ENCODE measurements at places on chromosomes 1 and 21. TPM values are rescaled to one million over a fixed set of nuclear protein-coding genes. Genes with fewer than 3 reads are reported as not detected.
A peak's percentile ranks its signal among the peaks of the same experiment; 100 is the strongest.

DNA sequence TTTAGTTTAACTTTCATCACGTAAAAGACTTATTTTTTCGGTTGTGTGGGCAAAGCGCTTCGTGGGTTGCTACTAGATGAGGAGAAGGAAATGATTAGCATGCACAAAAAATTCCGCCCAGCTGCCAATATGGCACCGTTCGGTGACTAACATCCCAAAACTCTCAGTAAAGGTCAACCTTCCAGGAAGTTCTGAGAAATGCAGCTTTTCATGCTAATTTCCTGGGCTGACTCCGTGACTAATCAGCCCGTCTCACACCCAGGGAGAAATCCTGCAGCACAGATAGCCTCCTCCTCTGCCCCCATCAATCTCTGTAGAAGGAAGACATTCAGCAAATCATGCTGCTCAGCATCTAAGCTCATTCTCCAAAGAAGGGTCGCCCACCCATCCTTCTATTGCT lies 34.1 kb downstream of the TMCO4 start:
- DNase-seq: no peak

- no peak for DNase-seq
Observed at GRCh38 chr1:232445361-232446106, 184.4 kb downstream of the SIPA1L2 start.

LUZP1 gene
- 33.0 TPM for total RNA-seq

GRCh38 chr1:178530037-178530402 lies 17.1 kb downstream of the TEX35 start:
- no peak for DNase-seq

DNA sequence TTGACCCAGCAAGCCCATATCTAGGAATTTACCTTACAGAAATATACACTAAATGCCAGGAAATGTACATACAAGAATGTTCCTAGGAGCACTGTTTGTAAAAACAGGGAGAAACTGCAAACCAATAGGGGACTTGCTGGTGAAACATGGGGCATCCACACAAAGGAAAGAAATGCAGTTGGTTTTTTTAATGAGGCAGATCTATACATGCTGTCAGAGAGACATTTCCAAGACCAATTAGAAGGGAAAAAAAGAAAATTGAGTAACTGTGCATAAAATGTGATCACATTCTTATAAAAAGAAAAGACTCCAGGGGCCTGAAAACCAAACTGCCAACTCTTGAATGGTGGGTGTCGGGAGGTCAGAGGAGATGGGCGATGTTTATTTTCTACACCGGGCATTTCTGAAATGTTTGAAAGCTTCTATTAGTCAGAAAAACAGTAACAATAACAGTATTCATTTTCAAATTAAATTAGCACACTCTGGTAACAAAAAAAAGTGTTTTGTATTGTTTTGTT lies 56.6 kb downstream of the MATN1 start:
- no peak for DNase-seq

GRCh38 chr1:14964711-14965055 lies 188.9 kb upstream of the TMEM51 start:
- no peak for DNase-seq

KCNN3 gene
- total RNA-seq: 0.45 TPM

- DNase-seq: no peak
Observed at GRCh38 chr1:95553595-95553994, 319.6 kb downstream of the RWDD3 start.

GRCh38 chr1:163168053-163168452 lies 34.7 kb downstream of the RGS5 start:
- no peak for DNase-seq

- DNase-seq: no peak
Observed at GRCh38 chr21:32413697-32414578, 1.4 kb downstream of the EVA1C start.

GRCh38 chr21:31558189-31558961 lies 101.1 kb upstream of the SOD1 start:
- peak; percentile 78 for DNase-seq

GRCh38 chr1:27144920-27145661 lies 9.8 kb downstream of the SLC9A1 start:
- no peak for DNase-seq

CHIA gene
- 1.9 TPM for total RNA-seq

DNA sequence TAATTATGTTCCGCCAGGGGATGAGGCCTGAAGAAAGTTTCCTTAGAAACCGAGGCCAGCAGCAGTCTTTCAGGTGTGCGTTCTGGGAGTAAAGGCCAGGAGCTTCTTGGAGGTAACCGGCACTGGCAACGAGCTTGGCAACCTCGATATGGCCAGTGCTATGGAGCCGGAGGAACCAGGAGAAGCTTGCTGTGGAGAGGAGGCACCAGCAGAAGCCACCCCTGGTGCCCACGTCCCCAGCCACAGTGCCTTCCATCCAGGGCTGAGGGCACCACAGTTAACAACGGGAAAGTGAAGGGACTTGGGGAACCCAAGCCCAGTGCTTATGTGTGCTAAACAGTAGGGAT lies 41.5 kb upstream of the LIN9 start:
- DNase-seq: no peak

DNA sequence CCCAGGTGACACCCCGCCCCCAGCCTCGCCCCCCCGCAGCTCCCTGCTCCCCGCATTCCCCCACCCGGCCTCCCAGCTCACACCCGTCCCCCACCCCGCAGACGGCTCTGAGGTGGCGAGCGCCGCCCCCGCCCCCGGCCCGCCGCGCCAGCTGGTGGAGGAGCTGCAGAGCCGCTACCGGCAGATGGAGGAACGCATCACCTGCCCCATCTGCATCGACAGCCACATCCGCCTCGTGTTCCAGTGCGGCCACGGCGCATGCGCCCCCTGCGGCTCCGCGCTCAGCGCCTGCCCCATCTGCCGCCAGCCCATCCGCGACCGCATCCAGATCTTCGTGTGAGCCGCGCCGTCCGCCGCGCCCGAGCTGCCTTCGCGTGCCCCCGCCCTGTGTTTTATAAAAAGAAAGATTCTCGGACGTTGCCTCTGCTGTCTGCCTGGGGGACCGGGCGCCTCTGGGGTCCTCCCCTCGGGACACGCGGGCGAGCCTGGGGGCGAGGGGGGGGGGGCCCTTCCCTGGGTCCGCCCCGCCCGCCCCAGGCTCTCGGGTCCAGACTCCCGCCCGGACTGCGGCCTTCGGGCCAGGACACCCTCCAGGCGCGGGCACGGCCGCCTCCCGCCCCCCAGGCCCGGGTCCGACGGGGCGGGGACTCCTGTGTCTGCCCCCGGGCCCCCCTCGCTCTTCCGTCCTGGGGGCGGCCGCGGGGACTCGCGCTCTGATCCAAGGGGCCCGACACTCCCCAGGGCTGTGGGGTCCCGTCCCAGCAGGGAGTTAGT lies 1.6 kb upstream of the MMP23B start:
- peak; percentile 73 for DNase-seq

C4BPB gene
- total RNA-seq: 0.36 TPM

CYB561D1 gene
- total RNA-seq: 14.3 TPM

GPR25 gene
- total RNA-seq: not detected

TTC24 gene
- not detected for total RNA-seq

CFAP74 gene
- 1.5 TPM for total RNA-seq

DNA sequence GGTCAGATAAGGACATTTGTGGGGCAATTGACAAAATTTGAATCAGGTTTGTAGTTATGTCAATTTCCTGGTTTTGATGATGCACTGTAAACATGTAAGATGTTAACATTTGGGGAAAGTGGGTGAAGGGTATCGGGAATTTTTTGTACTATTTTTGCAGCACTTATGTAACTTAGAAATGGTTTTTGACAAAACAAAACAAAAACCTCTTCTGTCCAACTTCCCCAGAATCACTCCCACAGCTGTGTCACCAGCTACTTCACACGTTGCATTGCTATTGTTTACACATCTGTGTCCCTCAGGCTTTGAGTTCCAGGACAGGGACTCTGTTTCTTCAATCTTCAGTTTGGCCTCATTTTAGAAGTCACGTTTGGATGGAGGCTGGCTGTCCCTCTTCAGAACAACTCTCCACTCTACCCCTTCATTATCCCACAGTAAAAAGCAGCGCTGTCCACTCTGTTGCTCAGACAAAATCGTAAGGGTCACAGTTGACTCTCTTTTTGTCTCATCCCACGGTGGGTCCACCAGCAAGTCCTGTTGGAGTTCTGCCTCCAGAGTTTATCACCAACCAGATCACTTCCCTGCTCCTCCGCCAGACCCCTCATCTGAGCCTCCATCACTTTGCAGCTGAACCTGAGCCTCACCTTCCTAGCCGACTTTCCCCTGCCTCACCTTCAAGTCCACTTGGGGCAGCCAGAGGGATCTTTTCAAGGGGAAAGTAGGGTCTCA lies 63.2 kb downstream of the NENF start:
- DNase-seq: no peak

DNA sequence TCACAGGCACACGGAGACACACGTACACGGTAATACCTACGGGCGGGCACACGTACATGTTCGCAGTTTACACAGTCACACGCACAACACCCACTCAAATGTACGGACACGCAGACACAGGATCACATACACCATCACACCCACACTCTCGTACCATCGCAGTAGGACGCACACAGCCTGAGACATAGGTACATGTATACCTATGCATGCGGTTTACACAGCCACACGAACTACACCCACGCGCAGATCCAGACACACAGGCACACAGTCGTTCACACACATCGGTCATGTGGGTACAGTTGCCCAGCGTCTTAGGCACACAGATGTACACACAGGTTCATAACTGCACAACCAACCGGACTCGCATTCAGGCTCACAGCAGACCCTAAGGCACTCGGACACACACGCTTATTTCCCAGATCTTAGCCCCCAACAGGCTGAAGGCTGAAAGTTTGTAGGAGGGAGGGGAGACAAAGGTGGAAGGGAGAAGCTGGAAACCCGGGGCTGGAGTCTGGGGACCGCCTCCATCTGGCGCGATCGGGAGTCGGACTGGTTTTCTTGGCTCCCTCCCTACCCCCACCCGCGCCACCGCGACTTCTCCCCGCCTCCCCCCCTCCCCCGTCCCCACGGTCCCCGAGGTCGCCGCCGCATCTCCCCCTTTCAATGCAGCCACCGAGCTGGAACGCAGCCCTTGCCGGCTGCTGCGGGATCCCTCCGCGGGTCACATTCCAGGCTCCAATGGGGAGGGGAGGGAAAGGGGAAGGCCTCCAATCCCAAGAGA lies 51.9 kb upstream of the SYNC start:
- no peak for DNase-seq

DNA sequence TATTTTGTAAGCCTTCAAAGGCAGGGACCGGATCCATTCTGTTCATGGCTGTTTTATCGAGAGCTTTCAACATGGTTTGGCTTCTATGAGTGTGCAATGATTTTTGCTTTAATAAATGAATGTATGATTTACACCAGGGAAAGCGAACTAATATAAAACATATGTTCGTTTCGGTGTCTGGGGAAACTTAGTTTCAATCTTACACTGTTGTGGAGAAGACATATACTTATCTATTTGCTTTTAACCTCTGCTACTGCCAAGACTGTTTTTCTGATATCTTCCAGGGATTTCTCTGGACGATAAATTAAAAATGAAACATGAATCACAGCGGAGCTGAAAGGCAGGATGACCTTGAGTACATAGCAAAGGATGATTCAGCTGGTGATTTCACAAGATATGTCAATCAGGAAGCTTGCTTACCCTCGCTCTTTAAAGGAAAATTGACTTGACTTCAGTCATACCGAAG lies 14.7 kb upstream of the CYYR1 start:
- no peak for DNase-seq

- no peak for DNase-seq
Observed at GRCh38 chr1:79741720-79742421, 735.3 kb upstream of the ADGRL4 start.

RBM11 gene
- total RNA-seq: 2.1 TPM

DNA sequence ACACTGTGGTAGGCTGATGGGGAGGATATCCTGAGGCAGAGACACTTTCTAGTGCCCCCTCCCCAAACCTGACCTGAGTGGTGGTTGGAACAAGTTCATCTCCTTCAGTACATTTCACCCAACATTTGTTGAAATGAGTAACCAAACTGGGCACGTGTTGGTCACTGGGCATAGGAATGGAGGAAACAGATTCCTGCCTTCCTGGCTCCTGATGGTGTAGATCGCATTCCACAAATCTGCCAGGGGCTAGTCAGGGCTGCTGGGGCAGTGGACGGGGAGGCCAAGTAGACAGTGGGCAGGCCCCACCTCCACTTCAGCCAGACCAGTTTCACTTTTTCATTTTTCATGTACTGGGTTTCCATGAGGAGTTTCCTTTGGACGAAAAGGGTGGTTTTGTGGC lies 16.5 kb upstream of the ALX3 start:
- DNase-seq: no peak

- no peak for DNase-seq
Observed at GRCh38 chr1:7885513-7886404, 32.9 kb upstream of the UTS2 start.

GRCh38 chr1:184648160-184648855 lies 106.3 kb downstream of the EDEM3 start:
- no peak for DNase-seq

RUNX3 gene
- not detected for total RNA-seq

DNA sequence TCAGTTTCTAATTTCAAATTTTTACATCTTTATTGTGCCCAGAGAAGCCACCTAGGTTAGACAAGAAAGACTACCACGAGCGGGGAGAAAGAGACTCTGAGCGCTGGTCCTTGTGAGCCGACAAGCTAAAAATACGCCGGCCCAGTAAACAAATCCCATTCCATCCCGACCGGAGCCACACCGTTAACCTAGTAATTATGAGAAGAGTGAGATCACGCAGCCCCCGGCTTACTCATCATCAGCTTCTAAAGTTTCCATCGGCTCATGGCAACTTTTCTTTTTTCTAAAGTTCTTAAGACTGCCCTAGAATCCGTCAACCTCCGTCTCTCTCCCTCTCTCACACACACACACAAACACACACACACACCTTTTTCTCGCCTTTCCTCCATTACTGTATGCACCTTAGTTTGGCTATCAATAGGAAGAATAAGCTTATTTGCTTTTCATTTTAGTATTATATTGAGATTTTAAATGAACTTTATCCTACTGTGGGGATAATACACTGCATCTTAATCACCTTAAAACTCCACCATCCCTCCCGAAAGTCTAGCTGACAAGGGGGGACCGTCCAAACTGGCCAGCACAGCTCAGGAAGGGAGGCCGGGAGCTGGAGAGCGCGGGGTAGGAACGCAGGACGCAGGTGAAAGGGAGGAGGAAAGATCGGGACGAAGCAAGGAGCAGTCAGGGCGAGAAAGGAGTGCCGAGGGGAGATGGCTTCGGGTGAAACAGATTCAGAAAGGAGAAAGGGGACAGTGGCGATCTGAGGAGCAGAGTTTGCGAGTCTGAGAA lies 728 bp downstream of the OTUD7B start:
- no peak for DNase-seq

- DNase-seq: no peak
Observed at GRCh38 chr1:25874635-25875153, 814 bp downstream of the PAQR7 start.

- DNase-seq: peak; percentile 18
Observed at GRCh38 chr1:207991583-207992026, 80.7 kb upstream of the CD34 start.

GRCh38 chr21:31041295-31042079 lies 3.2 kb upstream of the KRTAP19-8 start:
- DNase-seq: no peak

- no peak for DNase-seq
Observed at GRCh38 chr1:211336161-211336560, 9.5 kb downstream of the TRAF5 start.

Measured in type B pancreatic cell (in vitro differentiated cells).